ENCODE measurements at places on chromosomes 1 and 21.

- no peaks in the 10 kb centered on the region for H3K4me1 ChIP-seq
- DNase-seq: peak; percentile 15
- no peak overlapping the region for H3K4me3 ChIP-seq
- no peak overlapping the region for H3K27ac ChIP-seq
- H3K36me3 ChIP-seq: no peaks in the 10 kb centered on the region
Observed at GRCh38 chr21:27213303-27213702, 246.4 kb upstream of the ADAMTS5 start.

GRCh38 chr1:158118713-158119402, 61.8 kb upstream of the CD1D start:
- no peak for DNase-seq
- peak overlapping the region; percentile 64 for H3K4me3 ChIP-seq
- no peaks in the 10 kb centered on the region for H3K36me3 ChIP-seq
- peak overlapping the region; percentile 77 for H3K27ac ChIP-seq
- H3K27me3 ChIP-seq: peaks cover 5% of the 10 kb centered on the region

GRCh38 chr1:230355128-230355527, 71.0 kb downstream of the PGBD5 start:
- DNase-seq: no peak
- H3K36me3 ChIP-seq: no peaks in the 10 kb centered on the region
- peaks cover 16% of the 10 kb centered on the region for H3K27me3 ChIP-seq
- H3K4me1 ChIP-seq: peaks cover 6% of the 10 kb centered on the region
- H3K4me3 ChIP-seq: no peak overlapping the region

DNA sequence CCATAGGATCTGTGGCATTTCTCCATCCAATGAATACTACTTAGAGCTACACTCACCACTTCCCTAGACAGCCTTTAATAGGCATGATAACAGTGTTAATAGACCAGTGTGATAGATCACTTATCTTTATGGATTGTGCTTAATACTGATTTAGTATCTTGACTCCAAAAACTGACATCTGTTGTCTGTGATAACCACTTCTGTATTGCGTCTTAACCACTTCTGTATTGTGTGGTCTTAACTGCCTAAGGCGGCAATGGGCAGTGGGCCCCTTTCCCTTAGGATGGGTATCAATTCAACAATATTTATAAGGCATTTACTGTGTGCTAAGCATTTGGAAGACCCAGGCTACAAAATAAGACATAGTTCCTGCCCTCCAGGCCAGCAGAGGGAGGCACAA, 32.0 kb upstream of the RCAN3 start:
- no peaks in the 10 kb centered on the region for H3K4me1 ChIP-seq
- no peak overlapping the region for H3K4me3 ChIP-seq
- no peak for DNase-seq
- H3K27me3 ChIP-seq: no peaks in the 10 kb centered on the region

GRCh38 chr1:221234791-221235190, 355.5 kb downstream of the HLX start:
- no peak overlapping the region for H3K27ac ChIP-seq
- H3K36me3 ChIP-seq: no peaks in the 10 kb centered on the region
- DNase-seq: peak; percentile 11
- H3K4me1 ChIP-seq: no peaks in the 10 kb centered on the region

DNA sequence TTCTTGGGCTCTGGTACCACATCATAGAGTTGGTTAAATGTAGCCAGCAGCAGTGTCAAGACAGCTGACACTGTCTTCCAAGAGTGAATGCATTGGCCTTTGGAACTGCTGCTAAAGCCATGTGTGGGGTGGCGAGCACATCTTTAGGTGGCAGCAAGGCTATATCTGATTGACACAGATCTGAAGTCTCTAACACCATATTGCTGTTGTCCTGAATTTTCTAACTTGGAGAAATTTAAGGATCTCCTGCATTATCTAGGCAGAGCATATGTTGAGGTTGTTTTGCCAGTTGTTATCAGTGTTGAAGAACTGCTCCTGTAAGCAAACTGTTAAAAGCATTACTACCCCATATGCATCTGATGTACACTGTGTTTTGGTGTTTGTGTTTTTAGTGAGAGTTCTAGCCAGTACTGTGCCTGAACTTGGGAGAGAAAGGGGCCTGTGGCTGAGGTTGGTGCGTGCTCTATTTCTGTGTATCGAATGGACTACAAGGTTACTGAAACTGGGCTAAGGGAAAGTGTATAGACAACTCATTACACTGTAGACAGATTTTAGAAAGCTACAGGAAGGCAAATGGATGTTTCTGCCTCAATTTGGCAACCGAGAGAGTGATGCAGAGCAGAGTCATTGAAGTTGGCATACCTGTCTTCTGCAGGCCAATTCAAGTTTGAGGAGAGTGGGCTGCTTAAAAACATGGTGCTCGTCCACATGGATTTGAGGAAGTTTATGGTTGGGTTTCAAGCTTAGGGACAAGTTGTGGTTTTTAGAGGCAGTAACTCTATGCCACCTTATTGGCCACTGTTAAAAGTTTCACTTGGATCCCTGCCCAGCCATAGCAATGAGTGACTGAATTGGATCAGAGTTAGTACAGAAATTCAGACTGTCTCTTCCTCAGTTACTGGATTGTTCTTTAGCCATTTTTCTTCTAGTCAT, 16.9 kb downstream of the DYRK3 start:
- H3K27ac ChIP-seq: no peak overlapping the region
- H3K4me1 ChIP-seq: peaks cover 2% of the 10 kb centered on the region
- no peak overlapping the region for H3K4me3 ChIP-seq
- H3K27me3 ChIP-seq: peaks cover 2% of the 10 kb centered on the region
- no peak for DNase-seq
